ENCODE measurements at places on chromosomes 2 and 18.

DNA sequence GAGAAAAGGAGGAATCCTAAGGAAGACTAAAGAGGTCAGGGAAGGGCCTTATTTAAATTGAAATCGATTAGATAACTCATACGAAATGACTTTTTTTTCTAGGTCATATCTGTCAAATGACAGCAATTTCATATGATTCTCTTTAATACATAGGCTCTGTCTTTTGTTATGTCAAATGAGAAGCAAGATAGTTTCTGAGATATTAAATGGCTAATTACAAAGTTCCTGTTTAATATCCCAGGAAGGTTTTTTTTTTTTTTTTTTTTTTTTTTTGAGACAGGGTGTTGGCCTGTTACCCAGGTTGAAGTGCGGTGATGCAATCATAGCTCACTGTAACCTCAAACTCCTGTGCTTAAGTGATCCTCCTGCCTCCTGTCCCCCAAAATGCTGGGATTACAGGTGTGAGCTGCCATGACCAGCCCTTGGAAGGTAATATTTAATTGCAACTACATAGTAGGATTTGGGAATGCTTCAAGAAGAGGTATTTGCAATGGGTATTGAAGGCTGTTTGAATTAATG, 48.0 kb upstream of the RMND5A start:
- DNase-seq, result no peak

- DNase-seq, result no peak
These were observed 102.3 kb upstream of the ALPP start for GRCh38 chr2:232276084-232276732.

GRCh38 chr18:24629921-24630320, 169.5 kb downstream of the HRH4 start:
- DNase-seq, result no peak

- DNase-seq, result no peak
These were observed 111.8 kb downstream of the PRKCE start for GRCh38 chr2:45763255-45763654.

DNA sequence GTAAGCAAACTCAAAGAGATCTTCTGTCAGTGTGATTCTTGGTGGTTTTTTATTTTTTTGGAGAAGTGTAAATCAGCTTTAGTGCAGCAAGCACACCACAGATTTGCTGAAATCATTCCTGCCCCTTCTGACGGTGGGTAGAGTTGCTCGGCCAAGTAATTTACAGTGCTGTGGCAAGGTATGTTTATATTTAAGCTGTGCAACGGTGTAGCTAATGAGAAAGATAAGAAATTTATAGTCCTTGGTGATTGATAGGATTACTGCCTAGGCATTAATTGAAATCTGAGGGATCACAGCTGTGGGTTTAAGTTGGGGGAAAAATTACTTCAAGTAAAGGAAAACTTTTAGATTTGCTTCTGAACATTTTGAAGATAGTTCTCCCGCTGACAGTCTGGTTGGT, 286.6 kb downstream of the AGAP1 start:
- no peak for DNase-seq

DNA sequence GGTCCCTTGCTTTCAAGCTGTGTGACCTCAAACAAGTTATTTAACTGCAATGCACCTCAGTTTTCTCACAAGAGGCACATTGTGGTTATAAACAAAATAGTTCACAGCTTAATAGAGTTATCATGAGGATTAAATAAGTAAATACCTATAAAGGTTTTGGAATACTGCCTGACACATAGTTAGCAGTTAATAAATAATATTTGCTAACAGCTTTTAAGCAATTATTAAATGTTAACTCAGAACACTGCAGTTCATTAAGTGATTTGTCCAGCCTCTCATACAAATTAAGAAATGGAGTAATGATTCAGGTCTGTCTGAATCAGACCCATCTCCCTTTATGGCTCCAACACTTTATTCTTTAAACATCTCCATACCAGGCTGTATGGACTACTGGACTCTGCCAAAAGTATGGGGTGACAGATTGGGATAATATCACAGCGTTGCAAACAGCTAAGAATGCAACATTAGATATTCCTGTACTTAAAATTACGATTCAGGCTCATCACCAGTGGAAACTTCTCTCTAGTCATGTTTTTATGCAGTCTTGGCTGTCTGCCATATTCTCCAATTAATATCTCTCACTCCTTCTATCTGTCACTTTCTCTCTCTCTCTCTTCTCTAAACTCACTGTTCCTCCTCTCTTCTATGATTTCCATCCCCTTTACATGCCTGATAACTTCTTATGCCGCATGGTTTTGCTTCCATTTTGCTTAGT, 370.6 kb upstream of the UBE2E3 start:
- DNase-seq, result no peak

DNA sequence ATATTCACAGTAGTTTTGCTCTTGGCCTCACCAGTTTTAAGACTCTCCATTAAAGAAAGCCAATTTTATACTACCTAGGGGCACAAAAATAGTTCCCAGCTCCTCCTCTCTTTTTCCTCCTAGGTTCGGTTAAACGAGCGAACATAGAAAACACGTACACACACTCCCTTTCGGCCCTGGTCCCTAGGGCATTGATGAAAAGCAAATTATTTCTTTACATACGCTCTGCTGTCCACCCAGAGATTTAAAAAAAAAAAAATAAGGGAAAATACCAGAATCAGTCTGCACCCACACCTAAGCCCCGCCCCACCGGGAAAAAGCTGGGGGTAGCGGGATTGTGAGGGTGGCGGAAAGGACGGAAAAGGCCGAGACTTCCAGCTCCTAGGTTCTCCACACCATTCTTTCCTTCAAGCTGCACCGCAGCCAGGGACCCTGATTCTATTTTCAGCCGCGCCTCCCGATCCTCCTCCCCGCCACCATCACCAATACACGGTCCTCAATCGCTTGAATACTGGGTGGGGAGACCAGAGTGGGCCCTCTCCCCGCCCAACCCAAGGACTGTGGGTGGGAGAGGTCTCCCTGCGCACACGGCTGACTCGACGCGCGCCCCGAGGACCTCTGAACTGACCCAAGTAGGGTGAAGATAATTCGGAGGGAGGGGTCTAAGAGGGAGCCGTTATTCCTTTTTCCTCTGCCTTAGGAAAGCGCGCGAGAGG, 769 bp downstream of the ATF2 start:
- no peak for DNase-seq
